ENCODE measurements at places on chromosomes 3 and 15. TPM values are rescaled to one million over a fixed set of nuclear protein-coding genes. Genes with fewer than 3 reads are reported as not detected.

APOD gene
- 0.23 TPM for total RNA-seq

NCKIPSD gene
- 19.2 TPM for total RNA-seq

ACKR4 gene
- total RNA-seq = 0.19 TPM

DISP2 gene
- total RNA-seq = 0.94 TPM

ACKR2 gene
- not detected for total RNA-seq

GPR176 gene
- 17.5 TPM for total RNA-seq

MUC4 gene
- not detected for total RNA-seq

C2CD4A gene
- not detected for total RNA-seq

KLHL40 gene
- total RNA-seq = not detected

C2CD4B gene
- not detected for total RNA-seq

TF gene
- total RNA-seq = 0.27 TPM

TRH gene
- not detected for total RNA-seq

EIF1B gene
- total RNA-seq = 25.3 TPM

AP2M1 gene
- total RNA-seq = 241 TPM

GOLGA6D gene
- total RNA-seq = not detected

FGF7 gene
- not detected for total RNA-seq

MITF gene
- 1.3 TPM for total RNA-seq

WNT5A gene
- 25.1 TPM for total RNA-seq

CCR3 gene
- not detected for total RNA-seq

AGBL1 gene
- not detected for total RNA-seq

CNTN4 gene
- not detected for total RNA-seq

GYG1 gene
- 23.5 TPM for total RNA-seq

SEMA3B gene
- total RNA-seq = 3.5 TPM

ATP6V1A gene
- 38.8 TPM for total RNA-seq

NISCH gene
- 36.2 TPM for total RNA-seq

TPRA1 gene
- 38.4 TPM for total RNA-seq

CCDC191 gene
- 0.91 TPM for total RNA-seq

TRPM1 gene
- not detected for total RNA-seq

SLTM gene
- total RNA-seq = 49.0 TPM

FBXO45 gene
- total RNA-seq = 14.8 TPM

MESP2 gene
- total RNA-seq = 1.7 TPM

SCG3 gene
- total RNA-seq = not detected
